Fibroblast of the aortic adventitia (primary cell): ENCODE measurements at places on chromosomes 7 and 10. TPM values are rescaled to one million over a fixed set of nuclear protein-coding genes. Genes with fewer than 3 reads are reported as not detected.
A peak's percentile ranks its signal among the peaks of the same experiment; 100 is the strongest.

- peak; percentile 81 for DNase-seq
Observed at GRCh38 chr7:99762680-99763327, 21.2 kb downstream of the CYP3A4 start.

DNA sequence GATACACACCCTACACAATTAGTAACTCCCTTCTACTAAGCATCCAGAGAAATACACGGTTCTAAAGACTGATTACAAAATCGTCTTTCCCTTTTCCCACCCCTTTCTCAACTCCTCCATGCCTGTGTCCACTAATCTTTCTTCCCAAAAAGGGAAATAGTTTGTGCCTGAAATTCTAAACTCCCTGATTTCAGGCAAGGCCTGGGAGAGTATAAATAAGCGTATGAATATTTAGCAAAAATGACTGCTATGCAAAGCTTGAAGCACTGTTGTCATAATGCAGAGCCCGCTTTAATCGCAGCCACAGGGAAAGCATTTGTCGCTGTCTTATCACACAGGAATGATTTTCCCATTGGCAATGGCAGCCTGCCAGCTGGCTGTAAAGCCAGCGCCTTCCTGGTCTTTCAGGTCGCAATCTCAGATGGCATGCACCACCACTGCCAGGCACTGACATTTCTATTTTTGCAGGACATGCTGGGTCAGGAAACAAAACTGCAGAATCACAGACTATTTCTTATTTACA, 142.9 kb upstream of the PCGF5 start:
- peak; percentile 19 for DNase-seq

DNA sequence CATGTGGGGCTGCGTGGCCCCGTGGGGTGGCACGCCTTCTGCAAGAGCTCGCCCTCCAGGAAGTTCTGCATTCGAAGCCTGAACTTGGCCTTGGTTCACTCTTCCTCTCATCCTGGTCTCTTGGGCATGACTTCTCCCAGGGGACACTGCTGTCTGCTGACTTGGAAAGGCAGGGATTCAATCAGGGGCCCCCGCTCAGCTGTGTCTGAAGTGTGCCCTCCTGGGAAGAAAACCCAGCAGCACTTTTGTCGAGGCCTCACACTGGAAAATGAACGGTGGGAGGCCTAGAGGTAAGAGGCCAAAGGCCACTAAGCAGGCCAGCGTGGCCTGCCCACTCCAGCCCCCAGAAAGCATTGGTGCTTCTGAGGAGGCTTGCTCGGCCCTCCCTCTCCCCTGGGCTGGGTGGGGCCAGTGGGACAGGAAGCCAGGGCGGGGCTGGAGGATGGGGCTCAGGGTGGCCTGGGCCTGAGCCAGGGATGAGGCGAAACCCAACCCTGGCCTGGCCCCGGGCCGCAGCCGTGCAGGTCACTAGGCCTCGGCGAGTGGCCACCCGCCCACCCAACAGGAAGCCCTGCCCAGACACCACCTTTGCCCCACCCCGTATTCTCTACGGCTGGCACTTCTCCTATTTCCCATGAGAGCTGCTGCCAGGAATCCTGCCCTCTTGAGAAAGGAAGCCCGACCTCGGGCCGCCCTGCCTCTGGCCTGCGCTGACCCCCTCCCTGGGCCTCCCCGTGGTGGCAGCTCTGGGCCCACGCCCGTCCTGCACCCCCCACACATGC, 81.1 kb downstream of the ZMIZ1 start:
- DNase-seq, result peak; percentile 72

- DNase-seq, result peak; percentile 60
Observed at GRCh38 chr7:12646139-12646538, 41.3 kb upstream of the ARL4A start.

PRKG1 gene
- total RNA-seq, result 45.6 and 60.2 TPM in 2 replicates

MAGI2 gene
- 16.1 and 25.5 TPM in 2 replicates for total RNA-seq
